ENCODE measurements at places on chromosomes 11 and 22. TPM values are rescaled to one million over a fixed set of nuclear protein-coding genes. Genes with fewer than 3 reads are reported as not detected.

Gene GUCY1A2
- 13.8 TPM for total RNA-seq

Gene PRPF19
- 165 TPM for total RNA-seq

Gene CWF19L2
- total RNA-seq = 10.8 TPM

Gene PRDM11
- 5.1 TPM for total RNA-seq

Gene CELSR1
- 5.5 TPM for total RNA-seq

Gene CARD16
- not detected for total RNA-seq

Gene OR10A2
- not detected for total RNA-seq

Gene C11orf16
- total RNA-seq = not detected

DNA sequence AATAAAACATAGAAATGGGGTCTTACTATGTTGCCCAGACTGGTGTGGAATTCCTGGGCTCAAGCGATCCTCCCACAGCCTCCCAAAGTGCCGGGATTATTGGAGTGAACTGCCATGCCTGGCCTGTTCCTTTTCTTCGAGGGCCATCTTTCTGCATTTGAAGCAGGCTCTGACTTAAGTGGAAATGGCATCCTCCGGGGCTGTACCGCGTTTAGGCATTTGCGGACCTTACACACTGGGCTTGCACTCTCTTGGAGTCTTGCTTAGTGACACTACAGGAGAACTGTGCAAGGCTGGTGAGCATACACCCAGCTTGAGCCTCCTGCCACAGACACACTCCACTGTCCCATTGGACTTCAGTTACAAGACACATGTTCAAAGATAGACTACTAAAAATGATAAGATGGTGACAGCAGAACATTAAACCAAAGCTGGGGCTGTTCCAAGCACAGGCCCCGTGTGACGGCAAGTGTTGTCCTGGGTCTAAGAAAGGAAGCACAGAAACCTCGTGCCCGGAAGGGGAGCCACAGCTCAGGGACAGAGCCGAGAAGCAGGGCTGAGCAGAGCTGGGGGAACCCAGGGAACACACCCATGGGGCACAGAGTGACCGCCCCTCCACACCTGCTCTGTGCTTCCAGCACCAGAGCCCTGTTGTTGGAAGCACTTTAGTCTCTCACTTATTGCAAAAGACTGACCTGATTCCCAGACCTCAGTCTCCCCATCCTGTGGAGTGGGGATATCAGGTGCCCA, 59.0 kb upstream of the SHANK2 start:
- DNase-seq = no peak

DNA sequence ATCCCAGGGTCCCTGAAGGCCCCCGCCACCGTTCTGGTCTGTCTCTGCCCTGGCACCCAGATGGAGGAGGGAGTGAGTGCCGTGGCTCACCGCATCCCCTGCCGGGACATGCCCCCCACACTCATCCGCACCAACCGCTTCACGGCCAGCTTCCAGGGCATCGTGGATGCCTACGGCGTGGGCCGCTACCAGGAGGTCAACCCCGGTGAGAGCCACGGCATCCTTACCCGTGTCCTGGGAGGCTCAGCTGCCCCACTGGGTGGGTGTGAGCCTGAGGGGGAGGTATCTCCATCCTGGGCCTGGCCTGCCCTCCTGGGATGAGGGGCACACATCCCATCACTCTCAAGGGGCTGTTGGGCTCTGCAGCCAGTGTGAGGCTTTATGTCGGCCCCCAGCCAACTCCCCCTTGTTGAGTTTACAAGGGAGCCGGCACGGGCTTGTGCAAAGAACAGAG, 6.1 kb downstream of the TCIRG1 start:
- DNase-seq = no peak

DNA sequence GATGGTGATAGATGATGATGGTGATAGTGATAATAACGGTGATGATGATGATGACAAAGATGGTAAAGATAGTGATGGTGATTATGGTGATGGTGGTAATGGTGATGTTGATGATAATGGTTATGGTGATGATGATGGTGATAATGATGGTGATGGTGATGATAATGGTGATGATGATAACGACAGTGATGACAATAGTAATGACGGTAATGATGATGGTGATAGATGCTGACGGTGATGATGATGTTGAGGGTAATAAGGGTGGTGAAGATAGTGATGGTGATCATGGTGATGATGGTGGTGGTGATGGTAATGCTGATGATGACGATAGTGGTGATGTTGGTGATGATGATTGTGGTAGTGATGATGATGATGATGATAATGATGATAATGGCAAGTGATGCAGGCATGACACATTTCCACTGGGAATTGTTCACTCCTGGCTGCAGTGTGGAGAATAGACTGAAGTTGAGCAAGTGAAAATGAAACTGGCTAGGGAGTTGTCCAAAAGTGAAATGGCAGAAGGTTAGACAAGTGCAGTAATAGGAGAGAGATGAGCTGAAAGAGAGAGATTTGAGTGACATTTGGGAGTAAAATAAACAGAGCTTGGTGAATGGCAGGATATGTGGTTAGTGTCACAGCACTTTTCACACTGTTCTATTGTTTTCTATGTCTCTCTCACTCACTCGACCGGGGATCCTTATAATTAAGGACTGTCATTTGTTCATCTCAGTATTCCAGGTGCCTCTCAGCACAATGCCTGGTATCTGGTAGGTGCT, 992.5 kb downstream of the OPCML start:
- no peak for DNase-seq

GRCh38 chr22:49726022-49726681, 101.5 kb downstream of the BRD1 start:
- DNase-seq = no peak

DNA sequence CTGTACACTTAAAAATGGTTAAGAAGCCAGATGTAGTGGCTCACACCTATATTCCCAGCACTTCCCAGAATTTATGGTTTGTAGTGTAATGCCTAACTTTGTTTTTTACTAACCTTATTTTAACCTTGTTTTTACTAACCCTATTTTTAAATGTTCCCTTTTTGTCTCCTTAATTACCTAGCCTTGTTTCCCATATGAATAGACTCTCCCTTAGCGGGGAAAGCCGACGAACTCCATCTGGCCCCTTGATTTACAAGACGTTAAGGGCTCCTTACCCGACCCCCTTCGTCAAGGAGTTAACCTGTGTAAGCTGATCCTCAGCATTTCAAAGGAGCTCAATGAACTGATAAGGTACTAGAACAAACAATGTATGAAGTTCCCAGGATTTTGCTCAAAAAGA, 17.1 kb downstream of the APOBEC3H start:
- no peak for DNase-seq

DNA sequence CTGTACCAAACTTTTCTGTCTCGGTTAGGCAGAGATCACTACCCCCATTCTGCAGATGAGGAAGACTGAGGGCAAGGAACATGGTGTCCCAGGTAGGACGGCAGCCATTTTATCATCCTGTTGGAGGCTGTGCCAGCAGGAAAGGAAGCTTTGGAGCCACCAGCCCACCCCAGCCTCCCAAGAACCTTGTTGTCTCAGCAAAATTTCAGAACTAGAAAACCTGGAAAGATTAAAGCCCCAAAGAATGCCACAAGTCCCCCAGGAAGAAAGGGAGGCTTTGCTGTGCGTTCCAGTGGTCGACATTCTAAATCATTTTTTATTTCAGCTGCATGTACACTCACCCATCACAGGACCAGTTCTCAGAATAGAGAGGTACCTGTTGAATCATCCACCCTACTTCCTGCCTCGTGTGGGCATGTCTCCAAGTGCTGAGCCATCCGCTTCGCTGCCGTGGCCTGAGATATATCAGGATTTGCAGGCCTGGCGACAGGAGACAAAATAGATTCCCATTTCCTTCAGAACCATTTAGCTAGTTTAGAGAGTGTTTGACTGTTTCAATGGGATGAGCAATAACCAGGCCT, 13.0 kb upstream of the EIF3D start:
- DNase-seq = no peak

DNA sequence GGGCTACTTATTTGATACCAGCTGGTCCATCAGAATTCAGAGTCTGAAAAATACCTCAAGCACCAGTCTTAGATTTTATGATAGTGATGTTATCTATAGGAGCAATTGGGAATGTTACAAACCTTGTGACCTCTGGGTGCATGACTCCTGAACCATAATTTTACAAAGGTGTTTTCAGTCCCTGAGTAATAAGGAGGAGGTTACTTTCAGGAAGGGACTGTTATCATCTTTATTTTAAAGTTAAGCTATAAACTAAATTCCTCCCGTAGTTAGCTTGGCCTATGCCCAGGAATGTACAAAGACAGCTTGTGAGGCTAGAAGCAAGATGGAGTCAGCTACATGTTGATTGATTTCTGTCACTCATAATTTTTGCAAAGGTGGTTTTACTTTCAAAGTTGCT, 101.9 kb downstream of the UVRAG start:
- DNase-seq = no peak

DNA sequence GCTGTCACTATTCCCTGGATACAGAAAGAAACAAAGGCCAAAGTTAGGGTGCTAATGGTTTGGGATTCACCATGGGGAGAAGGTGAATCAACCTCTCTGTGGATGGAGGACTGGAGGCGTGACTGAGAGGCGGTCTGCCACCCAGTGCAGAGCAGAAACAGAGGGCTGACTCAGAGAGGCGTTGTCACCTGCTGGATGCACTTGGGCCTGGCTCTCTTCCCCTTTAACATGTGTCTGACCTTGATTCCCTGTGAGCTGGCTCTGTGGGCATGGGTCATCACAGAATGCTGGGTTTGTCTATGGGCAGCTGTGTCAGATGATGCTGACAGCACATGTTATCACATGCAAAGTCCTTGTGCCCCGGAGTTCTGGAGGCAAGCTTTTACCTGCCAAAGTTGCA, 75.9 kb downstream of the LDLRAD3 start:
- no peak for DNase-seq

- peak; percentile 25 for DNase-seq
Measured at GRCh38 chr11:111923951-111924350, 5.2 kb downstream of the C11orf52 start.

DNA sequence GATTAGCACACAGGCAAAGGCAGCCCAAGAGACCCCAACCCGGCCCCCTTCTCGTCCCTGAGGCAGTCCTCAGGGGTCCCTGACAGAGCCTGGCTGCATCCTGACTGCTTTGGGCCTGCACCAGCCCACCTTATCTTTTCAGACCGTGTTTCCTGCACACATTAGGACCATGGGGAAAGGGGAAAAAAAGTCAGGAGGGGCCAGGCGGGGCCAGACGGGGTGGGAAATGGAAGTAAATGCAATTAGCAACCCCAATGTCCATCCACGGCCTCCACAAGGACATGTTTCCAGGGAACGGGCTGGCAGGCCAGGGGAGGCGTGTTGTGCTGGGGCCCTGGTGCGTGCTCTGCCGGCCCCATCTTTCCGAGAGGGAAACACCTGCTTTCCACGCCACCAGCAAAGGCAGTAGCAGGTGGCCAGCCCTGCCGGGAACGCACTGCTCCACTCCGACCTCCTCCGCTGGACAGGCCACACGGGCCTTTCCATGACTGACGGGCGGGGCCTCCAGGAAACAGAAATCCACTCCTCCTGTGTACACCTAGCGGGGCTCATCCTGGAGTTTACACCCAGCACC, 7.4 kb downstream of the EHD1 start:
- peak; percentile 63 for DNase-seq

DNA sequence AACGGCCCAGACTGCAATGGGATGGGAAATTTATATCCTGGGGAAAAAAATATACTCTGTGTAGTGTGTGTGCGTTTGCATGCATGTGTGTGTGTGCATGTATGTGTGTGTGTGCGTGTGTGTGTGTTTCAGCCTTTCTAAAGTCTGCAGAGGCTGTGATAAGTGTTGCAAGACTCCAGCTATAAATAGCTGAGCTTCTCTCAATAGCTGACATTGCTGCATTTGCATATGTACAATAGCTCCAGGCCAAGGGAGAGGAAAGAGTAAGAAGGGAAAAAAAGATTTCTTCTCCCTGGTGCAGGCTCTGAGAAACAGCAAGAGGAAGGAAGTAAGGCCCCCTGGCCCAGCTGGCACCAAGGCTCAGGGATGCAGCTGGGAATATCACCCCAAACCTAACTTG, 483.0 kb downstream of the MN1 start:
- no peak for DNase-seq

DNA sequence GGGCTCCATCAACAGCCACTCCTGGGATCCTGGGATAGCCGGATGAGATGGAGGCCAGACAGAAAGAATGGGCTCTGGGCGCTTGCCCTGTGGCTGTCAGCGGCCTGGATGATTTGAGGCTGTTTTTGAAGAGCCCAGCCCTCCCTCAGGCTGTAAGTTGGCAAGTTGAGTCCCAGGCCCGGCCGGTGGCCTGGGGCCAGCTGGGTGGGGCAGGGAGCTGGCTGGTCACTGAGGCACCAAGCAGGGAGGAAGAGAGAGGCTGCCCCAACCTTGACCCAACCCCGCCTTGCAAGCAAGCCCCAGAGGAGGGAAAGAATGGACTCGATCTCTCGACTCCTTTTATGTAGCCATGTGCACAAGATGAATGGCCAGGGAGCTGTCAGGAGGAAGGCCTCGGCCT, 34.9 kb downstream of the RIBC2 start:
- DNase-seq = no peak

- DNase-seq = no peak
Measured at GRCh38 chr22:31241200-31241599, 29.1 kb downstream of the LIMK2 start.

DNA sequence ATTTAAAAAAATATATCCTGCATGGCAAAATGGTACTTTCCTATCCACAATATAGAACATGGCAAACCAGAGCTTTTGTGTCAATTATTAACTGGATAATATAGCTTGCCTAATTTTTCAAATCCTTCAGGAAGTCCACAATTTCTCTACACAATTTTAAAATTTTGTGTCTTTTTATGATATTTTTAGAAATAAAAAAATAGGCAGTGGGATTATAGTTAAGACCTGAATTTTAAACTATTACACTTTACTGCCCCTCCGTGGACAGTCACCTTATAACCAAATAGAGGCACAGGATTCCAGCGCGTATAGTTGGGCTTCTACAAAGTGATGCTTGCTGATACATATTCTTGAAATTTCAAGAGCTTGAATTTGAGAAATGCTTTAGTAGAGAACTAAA, 2.1 kb upstream of the DMC1 start:
- peak; percentile 83 for DNase-seq

DNA sequence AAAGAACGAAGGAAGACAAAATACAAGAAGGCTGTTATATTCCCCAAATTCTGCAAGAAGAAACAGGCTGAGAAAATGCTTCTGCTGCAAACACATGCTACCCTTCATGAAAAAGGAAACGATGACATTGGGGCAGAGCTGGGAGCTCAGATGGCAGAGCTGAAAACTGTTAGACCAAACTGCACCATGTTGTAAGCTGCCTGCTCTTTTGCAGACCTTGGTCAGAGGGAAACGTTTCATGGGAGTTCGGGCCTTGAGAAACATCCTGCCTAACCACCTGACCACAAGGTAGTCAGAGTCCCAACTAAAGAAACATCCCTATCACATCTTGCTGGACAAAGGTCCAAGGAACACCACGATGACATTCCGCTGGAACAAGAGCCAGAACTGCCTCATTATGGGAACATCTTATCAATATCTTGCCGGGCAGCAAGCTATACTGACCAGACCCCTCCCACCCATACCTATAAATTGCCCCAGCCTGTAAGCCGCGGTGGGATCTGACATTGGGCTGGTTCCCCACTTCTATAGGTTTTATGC, 110.7 kb upstream of the CTSC start:
- DNase-seq = no peak

- no peak for DNase-seq
Measured at GRCh38 chr11:8415195-8415594, 151.5 kb upstream of the LMO1 start.

- no peak for DNase-seq
Measured at GRCh38 chr11:35978183-35978582, 34.3 kb downstream of the LDLRAD3 start.

GRCh38 chr11:4994551-4994950, at the start of gene OR51L1:
Gene OR51L1 (plus strand): TSS chr11:4994851. CDS start chr11:4998983, 4,132 bp downstream.
- no peak for DNase-seq

Data from G401 (cell line).